ENCODE measurements at places on chromosomes 2 and 18. TPM values are rescaled to one million over a fixed set of nuclear protein-coding genes. Genes with fewer than 3 reads are reported as not detected.

CFAP65 gene
- polyA plus RNA-seq = 0.27 TPM

ALK gene
- 0.32 TPM for polyA plus RNA-seq

MARCHF4 gene
- 0.13 TPM for polyA plus RNA-seq

GPR148 gene
- polyA plus RNA-seq = not detected

TUBB8B gene
- 0.85 TPM for polyA plus RNA-seq

ANO7 gene
- 1.7 TPM for polyA plus RNA-seq

POTEC gene
- not detected for polyA plus RNA-seq

LONRF2 gene
- 2.3 TPM for polyA plus RNA-seq

ARHGEF4 gene
- 9.0 TPM for polyA plus RNA-seq

CD207 gene
- not detected for polyA plus RNA-seq

SLC14A1 gene
- polyA plus RNA-seq = 4.0 TPM

GRCh38 chr2:117273009-117273671 is 541.4 kb upstream of the DDX18 start:
- DNase-seq = no peak

GRCh38 chr18:31077878-31078277 is 24.3 kb downstream of the DSC2 start:
- no peak for DNase-seq

DNA sequence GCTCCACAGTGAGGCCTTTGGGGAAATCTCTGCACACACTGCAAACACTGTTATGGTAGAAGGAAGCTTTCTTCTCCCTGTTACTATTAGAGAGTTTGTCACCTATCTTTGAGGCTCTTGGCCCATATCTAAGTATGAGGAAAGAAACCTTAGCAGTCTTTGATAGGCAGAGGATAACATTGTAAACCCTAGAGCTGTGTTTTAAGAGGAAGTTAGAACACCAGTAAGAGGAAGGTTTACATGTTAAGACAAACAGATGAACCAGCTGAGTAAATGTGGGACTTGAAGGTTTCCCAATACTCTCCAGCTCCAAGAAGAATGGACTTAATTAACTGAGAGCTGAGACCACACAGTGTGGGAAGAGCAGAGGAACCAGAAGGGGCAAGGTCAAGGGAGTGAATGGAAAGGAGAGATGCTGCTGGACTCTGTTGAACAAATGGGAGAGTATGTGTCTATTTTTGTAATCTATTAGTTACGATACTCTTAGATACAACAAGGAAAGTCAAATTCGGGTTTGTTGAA is 257.0 kb downstream of the DPP10 start:
- DNase-seq = no peak

- peak; percentile 72 for DNase-seq
Observed at GRCh38 chr2:158753641-158754611, 41.2 kb upstream of the DAPL1 start.

GRCh38 chr2:153347818-153348495 is 130.6 kb downstream of the RPRM start:
- DNase-seq = no peak

DNA sequence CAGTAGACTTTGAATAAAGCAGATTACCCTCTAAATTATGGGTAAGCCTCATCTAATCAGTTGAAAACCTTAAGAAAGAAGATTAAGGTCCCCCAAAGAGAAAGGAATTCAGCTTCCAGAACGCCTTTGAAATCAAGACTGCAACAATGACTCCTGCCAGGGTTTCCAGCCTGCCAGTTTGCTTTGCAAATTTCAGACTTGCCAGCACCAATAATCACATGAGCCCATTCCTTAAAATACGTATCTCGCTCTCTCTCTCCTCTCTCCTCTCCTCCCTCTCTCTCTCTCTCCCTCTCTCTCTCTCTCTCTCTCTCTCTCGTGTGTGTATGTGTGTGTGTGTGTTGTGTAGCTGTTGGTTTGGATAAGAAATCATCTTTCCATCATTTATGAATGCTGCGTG is 184.2 kb downstream of the PDE1A start:
- no peak for DNase-seq

DNA sequence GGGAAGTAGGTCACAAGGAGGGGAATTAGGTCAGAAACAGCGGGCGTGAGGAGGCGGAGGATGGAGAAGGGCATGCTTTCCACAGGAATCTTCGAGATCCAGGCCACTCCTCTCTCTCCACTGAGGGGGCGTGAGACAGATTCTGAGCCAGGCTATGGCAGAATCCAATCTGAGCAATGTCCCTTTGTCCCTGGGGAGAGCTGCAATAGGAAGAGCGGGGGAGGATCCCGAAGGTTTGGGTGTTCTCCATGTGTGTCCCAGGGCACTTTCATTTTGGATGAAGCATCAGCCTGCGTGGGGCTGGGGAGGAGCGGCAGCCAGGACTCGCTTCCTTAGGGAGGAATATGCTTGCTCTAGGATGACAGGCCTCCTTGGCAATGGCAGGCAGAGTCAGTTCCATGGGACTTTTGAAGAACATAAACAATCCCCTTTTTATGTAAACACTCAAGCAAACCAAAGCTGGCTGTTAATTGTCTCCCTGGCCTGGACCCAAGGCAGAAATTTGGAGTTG is 84.0 kb downstream of the LIPG start:
- no peak for DNase-seq

DNA sequence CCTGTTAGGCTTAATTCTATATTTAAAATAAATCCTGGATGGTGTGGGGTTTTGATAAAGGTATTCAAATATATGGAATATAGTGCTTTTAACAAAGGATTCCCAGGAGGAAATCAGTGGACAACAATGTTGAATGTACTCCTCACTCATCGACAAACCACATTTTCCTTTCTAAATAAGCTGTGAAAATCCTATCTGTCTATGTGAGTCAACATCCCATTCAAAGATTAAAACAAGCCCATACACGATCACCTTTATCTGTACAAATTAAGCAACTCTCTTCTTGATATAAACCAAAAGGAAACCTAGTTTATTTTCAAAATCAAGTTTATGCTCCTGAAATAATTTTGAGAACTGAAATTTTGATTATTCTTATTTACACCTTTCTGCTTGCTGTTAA is 153.4 kb downstream of the ERBB4 start:
- no peak for DNase-seq

DNA sequence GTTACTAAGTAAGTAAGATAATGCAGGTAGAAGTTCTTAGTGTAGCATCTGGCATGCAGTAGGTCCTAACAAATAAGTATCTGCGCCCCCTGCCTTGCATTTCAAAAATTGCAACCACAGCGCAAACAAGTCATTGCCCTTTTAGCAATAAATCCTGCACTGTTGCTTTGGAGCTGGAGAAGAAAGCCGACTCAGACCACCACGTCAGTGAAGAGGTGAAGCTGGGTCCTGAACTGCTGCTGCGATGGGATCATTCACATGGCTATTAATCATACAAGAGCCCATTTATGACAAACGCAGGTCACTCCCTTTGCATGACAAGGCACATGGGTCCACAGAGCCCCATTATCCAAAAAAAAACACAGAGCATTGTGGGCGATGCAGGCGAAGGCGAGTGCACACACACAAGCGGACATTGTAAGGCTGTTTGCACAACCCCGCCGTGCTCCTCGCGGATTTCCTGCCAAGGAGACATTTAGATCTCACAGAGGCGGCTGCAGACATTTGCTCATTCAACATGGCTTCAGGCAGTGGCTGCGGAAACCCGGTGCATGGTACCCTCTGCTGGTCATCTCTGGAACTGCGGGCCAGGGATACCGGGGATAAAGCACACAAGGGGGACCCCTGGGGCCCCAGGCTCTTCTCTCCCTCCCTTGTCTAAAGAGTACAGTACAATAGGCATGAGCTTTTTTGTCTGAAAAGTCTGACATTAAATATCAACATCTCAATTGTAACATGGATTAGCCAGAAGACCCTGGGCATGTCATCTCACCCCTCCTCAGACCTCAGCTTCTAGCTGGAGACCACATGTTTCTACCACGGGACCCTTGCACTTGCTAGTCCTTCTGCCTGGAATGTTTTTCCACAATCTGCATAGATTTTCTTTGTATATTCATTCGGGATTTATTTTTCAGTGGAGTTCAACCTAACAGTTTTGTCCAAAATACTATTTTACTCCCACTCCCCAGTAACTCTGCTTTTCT is 56.7 kb downstream of the CYRIA start:
- DNase-seq = peak; percentile 72

DNA sequence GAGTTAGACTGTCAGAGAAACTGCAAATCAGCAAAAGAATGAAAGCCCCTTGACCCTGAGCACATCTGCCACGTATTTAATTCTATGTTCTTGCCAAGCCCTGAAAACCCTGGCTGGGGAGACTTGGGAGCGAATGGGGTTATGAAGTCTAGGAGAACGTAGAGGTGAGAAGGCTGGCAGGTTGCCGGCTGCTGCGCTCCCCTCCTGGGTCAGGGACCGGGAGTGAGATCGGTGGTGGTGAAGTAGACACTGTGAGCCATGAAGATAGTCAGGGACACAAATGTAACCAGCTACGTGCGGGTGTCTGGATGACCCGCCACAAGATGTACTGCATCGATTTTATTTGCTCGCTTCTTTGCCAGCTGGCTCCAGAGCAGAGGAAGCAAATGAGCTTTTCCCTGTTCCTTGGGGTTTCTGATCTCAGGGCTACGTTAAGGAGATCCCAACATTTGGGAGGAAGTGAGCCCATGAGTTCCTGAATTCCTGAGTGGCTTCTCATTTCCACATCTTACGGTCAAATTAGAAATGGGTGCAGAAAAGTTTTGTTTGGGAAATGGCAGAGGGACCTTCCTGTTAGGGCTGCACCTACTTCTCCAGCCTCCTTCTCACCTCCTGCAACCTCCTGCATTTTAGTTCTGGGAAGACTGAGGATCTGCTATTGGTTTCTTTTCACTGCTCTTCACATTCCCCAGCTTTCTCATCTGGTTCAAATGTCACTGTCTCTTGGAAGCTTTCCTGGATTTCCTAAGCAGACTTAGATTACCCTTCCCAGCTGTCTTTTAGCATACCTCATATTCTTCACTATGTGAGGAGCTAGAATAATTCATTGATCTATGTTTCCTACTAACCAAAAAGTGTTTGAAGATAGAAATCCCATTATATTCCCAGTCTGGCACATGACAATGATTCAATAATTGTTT is 360.6 kb downstream of the ZNF521 start:
- DNase-seq = no peak

- no peak for DNase-seq
Observed at GRCh38 chr2:67240507-67240906, 156.6 kb upstream of the ETAA1 start.

GRCh38 chr2:170925923-170926322 is 3.1 kb upstream of the GORASP2 start:
- no peak for DNase-seq

GRCh38 chr2:134436706-134437105 is 182.8 kb downstream of the MGAT5 start:
- DNase-seq = no peak

DNA sequence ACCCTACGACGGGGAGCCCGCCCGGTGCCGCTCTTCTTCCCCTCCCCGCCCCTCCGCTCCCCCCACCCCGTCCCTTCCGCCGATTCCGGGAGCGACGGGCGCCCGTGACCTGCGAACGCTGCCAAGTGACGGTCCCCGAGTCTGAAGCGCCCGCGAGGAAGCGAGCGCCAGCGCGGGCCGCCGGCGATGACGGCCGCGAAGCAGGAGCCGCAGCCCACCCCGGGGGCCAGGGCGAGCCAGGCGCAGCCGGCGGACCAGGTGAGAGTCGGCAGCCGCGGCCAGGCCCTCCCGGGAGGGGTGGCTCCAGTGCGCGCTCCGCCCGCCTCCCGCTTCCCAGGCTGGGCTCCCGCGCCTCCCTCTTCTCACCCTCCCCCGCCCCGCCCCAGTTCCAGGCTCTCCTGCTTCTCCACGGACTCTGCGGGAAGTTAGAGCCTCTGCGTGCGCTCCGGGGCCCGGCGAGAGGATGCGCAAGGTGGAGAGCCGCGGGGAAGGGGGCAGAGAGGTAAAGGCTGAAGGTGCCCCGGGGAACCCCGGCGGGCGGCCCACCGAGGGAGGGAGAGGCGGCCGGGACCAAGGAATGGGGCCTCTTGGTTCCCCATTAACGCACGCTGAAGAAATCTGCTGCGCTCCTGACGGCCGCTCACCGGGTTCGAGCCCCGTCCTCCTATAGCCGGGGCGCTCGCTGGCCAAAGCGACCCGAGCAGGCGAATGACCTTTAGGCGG is 719.5 kb downstream of the DPP10 start:
- no peak for DNase-seq

DNA sequence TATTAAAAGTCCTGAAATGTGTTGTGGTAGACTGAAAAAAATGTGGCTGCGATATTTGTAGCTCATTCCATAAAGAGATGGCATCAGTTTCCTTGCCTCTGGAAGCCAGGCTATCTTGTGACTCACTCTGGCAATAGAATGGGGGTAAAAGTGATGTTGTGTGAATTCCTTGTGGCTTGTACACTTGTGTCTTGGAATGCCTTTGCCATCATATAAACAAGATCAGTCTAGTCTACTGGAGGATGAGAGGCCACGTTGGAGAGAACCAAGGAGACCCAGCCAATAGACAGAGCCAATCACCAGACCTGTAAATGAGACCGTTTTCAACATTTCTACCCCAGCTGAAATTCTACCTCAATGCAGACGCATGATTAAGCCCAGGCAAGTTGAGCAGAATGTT is 254.1 kb downstream of the TRIB2 start:
- DNase-seq = no peak

GRCh38 chr2:26195040-26195984 is 22.4 kb downstream of the GAREM2 start:
- no peak for DNase-seq

Data from left renal cortex interstitium (tissue), 4 donors.